Stimulated activated CD8-positive, alpha-beta memory T cell treated with anti-CD3 and anti-CD28 coated beads, Interleukin-7, amount 100 ng/mL, for 1 hour (primary cell): ENCODE measurements at places on chromosomes 4 and X.
A peak's percentile ranks its signal among the peaks of the same experiment; 100 is the strongest.

- DNase-seq = no peak
Measured at GRCh38 chr4:4655901-4656300, 114.1 kb upstream of the STX18 start.

- no peak for DNase-seq
Measured at GRCh38 chrX:133384454-133384853, 30.8 kb downstream of the GPC4 start.

DNA sequence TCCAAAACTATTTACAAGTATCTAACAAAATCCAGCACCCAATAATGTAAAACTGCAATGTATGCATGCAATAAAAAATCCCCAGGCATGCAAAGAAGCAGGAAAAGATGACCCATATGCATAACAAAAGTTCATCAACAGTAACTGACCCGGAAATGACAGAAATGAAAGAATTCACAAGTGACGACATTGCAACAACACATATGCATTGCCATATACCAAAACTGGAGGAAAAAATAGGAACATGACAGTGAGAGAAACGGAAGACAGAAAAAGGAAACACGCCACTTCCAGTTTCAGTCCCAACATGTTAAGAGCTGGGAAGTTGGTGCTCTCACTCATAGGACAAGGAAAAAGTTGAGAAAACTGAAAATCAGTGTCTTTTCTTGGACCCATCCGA lies 154.6 kb downstream of the EVC2 start:
- DNase-seq = no peak

GRCh38 chrX:11296051-11296450 lies 2.8 kb downstream of the AMELX start:
- DNase-seq = no peak

GRCh38 chr4:10089346-10089745 lies 27.3 kb downstream of the WDR1 start:
- DNase-seq = no peak

- no peak for DNase-seq
Measured at GRCh38 chr4:145663194-145663593, 16.8 kb upstream of the C4orf51 start.

- DNase-seq = no peak
Measured at GRCh38 chr4:168744021-168744420, 247.2 kb downstream of the PALLD start.

- DNase-seq = peak; percentile 44
Measured at GRCh38 chrX:55488593-55489313, 895 bp downstream of the USP51 start.

DNA sequence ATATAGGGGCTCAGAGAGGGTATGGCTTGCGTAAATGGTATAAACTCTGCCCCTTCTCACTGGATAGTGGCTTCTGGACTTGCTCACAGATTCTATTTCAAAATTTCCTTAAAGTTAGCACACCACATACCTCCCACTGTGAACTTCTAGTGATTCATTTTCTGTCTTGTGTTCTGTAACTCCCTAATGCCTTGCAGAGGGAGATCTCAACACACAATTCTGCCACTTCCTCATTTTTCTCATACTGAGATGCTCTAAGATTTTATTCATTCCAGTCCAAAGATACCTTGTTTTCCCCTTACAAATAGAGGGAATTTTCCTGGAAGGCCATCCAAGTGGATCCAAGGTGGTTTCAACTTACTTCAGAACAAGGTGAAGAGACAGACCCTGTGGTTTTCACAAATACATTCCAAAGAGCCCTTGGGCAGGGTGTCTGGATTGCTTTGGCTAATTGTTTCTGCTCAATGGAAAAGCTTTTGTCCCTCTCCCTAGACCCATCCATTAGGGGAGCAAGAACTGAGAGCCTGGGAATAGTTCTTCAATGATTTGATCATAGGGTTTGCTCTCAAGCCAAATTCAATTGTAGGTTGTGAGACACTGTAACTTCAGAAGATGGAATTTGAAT lies 52.1 kb upstream of the CAPN6 start:
- no peak for DNase-seq

- DNase-seq = no peak
Measured at GRCh38 chr4:169164669-169165415, 105.9 kb downstream of the SH3RF1 start.

- no peak for DNase-seq
Measured at GRCh38 chrX:17606231-17606630, 131.1 kb upstream of the SCML1 start.
